ENCODE measurements at places on chromosomes 1 and 21.

DNA sequence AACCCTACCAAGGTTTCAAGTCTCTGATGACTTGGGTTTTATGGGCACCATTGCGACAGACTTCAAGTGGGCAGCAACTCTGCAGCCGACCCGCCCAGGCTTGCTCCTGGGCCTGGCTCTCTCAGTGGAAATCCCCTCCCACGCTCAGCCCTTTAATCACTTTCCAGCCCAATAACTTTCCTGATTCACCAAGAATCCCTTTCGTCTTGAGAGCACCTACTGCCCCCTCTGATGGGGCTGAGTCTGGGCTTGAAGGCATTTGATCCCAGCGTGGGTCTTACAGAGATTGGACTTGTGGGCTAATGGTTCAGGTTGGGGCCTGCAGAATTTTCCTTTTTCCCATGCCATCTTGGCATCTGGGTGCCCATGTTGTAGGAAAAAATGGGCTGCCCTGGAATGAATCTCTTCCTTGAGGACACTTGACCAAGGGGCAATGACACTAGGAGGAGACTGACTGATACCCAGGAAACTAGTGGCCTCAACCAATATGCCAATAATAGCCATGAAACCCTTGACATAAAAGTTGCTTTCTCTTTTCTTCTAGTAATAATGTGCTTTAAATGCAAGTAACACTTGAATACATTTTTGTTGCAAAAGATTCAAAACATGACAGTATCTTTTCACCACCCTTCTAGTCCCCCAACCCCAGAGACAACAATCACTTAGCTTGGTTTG, 7.8 kb upstream of the PHLDA3 start:
- DNase-seq = no peak

DNA sequence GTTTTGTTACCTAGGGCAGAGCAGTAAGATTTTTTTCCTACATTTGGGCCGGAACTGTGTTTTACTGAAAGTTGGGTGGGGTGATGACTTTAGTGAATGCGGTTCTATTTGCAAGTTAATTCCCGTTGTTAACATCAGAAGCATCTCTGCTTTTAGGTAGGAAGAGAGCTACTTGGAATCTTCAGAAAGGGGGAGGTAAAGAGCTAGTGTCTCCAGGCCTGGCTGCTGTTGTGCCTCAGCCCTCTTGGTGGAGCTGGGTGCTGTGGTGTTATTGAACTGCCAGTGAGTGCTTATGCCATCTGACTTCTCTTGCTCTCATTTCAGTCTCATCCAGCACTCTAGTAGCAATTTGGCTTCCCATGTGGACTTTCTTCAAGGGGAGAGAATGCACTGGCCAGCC, 3.4 kb downstream of the KDM4A start:
- peak; percentile 29 for DNase-seq

- DNase-seq = no peak
Observed at GRCh38 chr1:39960431-39960958, 5.5 kb downstream of the MFSD2A start.

- DNase-seq = peak; percentile 22
Observed at GRCh38 chr1:117512728-117513321, 93.0 kb upstream of the TENT5C start.

DNA sequence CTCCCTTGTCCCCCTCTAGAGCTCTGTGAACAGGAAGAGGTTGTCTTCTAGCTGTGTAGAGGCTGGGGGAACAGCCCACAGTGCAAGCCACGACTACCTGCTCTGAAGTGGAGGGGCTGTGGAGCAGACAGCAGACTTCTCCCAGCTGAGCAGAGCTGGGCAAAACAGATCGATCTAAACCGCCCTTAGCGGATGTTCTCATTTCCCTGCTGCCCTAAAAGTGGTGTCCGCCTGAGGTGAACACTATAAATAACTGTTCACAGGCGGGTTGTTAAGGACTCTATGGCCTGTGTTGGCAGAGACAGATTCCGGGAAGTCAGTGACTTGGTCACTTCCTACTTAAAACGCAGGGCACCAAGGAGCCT, 203.2 kb downstream of the RHOU start:
- DNase-seq = no peak

GRCh38 chr1:225890346-225891228, 1.6 kb upstream of the LEFTY1 start:
- DNase-seq = no peak

GRCh38 chr1:110241516-110241915, 31.4 kb downstream of the KCNC4 start:
- no peak for DNase-seq

GRCh38 chr1:203663294-203663693, 36.7 kb downstream of the ATP2B4 start:
- peak; percentile 99 for DNase-seq

GRCh38 chr1:209755926-209756614, at the start of gene TRAF3IP3:
Gene TRAF3IP3 (plus strand): TSS chr1:209756053. CDS start chr1:209760040, 3,987 bp downstream.
- DNase-seq = no peak

GRCh38 chr1:228118040-228118439, 8.9 kb upstream of the MRPL55 start:
- DNase-seq = no peak

DNA sequence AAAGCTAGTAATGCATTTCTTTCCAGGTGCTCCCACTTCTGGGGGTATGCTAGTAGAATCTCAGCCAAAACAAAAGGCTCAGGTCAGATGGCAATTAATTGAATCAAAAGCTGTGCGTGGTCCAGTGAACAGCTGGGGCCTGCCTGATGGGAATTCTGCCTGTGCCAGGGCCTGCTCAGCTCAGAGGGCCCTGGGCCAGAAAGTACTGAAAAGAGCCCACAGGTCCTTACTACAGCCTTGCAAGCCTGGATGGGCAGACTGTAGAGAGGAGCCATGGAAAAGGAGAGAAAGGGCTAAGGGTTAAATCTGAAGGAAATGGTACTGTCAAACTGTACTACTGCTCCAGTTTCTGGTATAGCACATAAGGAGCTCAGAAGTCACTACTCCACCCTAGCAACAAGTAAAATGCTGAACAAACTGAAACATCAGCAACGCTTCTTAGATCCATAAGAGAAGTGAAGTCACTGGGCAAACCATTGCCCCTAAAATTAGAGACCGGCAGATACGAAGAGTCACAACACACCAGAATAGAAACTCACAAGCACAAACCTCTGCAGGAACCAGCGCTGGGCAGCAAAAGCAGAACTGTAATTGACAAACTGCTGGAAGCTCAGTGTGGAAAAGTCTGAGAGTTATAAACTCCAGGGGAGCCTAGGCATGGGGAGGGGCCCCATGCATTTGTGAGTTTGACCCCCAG, 121.1 kb upstream of the SYT6 start:
- DNase-seq = no peak

DNA sequence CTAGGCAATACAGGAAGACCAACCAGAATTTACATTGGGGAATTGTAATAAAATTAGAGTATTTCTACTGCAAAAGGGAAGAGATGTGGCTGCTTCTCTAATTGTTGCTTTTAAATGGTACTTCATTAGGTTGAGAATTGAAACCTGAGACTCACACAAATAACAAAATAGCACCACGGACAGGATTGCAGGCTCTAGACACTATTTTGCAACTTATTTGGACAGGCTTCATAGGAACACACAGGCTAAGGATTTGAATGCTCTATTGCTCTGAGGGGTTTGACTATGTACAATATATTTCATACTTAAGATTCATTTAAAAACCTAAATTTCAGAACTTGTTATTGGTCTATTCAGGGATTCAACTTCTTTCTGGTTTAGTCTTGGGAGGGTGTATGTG, 79.6 kb downstream of the ATP1B1 start:
- DNase-seq = no peak

DNA sequence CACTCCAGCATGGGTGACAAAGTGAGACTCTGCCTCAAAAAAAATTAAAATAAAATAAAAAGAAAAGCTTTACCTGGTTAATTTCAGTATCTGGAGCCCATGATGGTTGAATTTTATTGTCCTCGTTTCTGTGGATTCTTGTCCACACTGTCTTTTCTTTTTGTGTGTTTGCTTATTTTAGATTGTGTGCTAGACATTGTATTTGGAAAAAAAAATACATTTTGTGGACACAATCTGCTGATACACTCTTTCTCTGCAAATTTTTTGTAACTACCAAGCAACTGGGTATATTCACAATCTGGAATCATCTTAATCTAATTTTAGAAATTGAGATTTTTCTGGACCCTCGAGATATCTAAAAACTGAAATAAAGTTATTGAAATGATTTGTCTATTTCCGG, 41.6 kb upstream of the PDE9A start:
- DNase-seq = no peak

GRCh38 chr21:36753556-36753955, 54.6 kb downstream of the SIM2 start:
- peak; percentile 75 for DNase-seq

- DNase-seq = peak; percentile 31
Observed at GRCh38 chr1:21234779-21235178, 55.5 kb downstream of the ECE1 start.

- DNase-seq = no peak
Observed at GRCh38 chr21:43187715-43188114, 18.9 kb downstream of the CRYAA start.

- DNase-seq = no peak
Observed at GRCh38 chr21:33449616-33450015, 30.2 kb downstream of the TMEM50B start.

DNA sequence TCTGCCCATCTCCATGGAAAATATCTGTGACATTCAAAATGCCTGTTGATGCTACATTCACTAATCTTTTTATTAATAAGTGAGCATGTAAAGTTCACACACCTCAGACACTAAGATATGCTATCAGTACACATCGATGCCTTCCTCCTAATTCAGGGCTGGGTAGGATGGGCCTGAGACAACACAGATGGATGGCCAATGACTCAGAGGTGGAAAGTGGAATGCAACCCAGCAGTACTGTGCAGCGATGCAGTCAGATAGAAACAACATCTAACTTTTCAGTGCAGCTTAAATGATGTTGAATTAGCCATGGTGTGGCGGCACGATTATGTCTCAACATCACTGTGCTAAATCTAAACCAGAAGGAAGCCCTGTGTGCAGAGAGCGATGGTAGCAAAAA, 161.6 kb upstream of the KCNJ15 start:
- DNase-seq = peak; percentile 30

GRCh38 chr21:45432575-45433255, 27.8 kb downstream of the COL18A1 start:
- no peak for DNase-seq

GRCh38 chr1:228184152-228184551, 18.5 kb downstream of the IBA57 start:
- DNase-seq = no peak

DNA sequence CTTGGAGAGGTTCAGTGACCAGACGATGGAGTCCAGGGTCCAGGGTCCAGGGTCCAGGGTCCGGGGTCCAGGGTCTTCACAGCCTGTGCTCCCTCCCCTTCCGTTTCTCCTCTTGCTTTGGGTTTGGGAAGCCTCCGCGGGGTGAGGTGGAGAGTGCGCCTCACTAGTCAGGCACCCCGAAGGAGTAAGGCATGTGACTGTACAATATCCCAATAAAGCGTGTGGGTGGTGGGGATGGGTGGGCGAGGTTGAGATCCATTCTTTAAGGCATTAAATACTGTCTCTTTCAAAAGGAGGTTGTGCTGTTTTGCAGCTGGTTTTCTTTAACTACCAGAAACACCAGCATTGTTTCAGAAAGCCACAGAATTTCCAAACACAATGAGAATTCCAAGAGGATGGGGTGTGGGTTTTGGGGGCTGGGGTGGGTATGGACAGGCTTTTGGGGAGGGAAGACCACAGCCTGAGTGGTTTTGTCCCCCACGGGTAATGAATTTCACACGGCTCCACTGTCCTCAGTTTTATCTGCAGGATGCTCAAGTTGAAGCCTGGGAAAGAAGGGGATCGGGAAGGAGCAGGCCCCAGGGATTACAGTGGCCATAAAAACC, 65.7 kb downstream of the KIF26B start:
- no peak for DNase-seq

DNA sequence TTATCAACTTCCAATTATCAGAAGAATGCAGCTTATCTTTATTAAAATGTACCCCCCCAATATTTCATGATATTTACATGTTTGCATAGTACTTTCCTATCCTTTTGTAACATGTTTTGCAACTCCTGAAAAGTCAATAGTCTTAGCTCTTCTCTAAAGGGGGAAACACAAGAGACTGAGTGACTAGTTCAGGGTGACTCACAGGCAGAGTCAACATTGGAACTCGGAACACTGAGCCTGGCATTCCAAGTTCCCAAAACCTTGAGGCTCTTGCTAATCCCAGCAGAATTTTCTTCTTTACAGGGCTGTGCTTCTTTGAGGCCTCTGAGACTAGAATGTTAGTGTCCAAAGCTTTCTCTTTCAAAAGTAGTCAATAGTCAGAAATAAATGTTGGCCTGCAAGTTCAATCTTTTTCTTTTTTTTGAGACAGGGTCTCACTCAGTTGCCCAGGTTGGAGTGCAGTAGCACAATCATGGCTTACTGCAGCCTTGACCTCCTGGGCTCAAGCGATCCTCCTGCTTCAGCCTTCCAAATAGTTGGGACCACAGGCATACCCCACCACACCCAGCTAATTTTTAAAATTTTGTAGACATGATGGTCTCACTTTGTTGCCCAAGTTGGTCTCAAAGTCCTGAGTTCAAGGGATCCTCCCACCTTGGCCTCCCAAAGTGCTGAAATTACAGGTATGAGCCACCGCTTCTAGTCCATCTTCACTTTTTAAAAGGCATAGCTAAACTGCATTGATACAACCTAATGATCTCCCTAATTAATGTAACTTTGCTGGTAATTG, 37.5 kb downstream of the ZNF281 start:
- DNase-seq = peak; percentile 95

DNA sequence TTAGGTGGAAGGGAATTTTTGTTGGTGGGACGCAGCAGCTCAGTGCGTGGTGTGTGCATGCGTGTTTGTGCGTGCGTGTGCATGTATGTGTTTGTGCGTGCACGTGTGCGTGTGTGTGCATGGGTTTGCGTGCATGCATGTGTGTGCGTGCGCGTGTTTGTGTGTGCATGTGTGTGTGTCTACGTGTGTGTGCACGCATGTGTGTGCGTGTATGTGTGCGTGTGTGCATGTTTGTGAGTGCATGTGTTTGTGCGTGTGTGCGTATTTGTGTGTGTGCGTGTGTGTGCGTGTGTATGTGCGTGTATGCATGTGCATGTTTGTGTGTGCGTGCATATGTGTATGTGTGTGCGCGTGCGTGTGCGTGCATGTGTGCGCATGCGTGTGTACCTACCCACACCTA, 20.2 kb downstream of the ATP5PO start:
- DNase-seq = no peak

DNA sequence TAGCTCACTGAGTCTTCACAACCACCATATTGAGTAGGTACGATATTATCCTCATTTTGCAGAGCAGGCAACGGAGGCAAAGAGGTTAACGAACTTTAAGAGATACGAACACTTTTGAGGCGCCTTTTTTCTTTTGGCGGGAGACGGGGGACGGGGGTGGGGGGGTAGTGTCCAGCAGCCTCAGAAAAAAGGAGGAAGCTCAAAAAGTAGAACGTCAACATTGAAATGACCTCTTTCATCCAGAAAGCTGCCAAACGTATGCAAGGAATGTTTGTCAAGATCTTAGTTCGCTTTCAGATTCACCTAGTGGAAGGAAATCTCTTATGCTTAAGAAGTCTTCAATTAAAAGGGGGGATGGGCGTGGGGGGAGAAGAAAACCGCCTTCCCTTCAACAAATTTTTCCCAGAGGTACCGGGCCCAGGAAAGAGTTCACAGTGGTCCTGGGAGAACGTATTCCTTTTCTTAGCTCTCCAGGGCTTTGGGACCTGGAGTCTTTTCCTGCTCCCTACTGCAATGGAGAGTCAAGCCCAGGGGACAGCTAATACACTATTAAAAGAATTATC, 1.1 kb upstream of the PCAT6 start:
- no peak for DNase-seq

All from fibroblast of skin of right biceps (primary cell).